ENCODE measurements at places on chromosomes 7 and 10.
A peak's percentile ranks its signal among the peaks of the same experiment; 100 is the strongest.

- DNase-seq = no peak
Measured at GRCh38 chr10:59373071-59373470, 10.7 kb upstream of the FAM13C start.

GRCh38 chr7:42011846-42012245 lies 225.2 kb downstream of the GLI3 start:
- DNase-seq = no peak

DNA sequence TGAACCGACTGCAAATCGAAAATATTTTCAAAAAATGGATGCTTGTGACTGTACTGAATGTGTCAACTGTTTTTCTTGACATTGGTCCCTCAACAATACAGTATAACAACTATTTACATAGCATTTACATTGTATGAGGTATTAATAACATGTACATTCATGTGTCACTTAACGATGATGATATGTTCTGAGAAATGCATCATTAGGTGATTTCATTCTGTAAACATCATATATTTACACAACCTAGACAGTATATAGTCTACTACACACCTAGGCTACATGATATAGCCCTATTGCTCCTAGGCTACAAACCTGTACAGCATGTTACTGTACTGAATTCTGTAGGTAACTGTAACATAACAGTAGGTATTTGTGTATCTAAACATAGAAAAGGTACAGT lies 39.7 kb downstream of the SIRT1 start:
- no peak for DNase-seq

DNA sequence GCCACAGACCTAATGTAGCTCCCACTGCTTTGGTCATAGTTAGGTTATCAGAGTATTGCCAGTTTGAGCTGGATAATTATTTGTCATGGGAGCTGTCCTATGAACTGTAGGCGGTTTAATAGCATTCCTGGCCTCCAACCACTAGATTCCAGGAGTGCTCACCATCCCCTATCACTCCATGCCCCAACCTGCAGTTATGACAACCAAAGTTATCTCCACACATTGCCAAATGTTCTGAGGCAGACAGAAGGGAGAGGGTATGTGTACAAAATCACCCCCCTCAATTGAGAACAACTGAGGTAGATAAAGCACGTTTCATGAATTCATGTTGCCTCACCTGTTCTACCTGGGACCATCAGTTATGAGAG lies 119.0 kb upstream of the CACUL1 start:
- DNase-seq = no peak

- DNase-seq = no peak
Measured at GRCh38 chr7:14902589-14903067, at the start of gene DGKB. Gene DGKB, minus strand, starts transcription at chr7:14902751.

- DNase-seq = no peak
Measured at GRCh38 chr7:116593359-116594075, 68.7 kb downstream of the CAV1 start.

GRCh38 chr7:3591944-3592343 lies 290.9 kb downstream of the SDK1 start:
- DNase-seq = no peak

GRCh38 chr10:118047157-118047719 lies 497 bp upstream of the RAB11FIP2 start:
- no peak for DNase-seq

DNA sequence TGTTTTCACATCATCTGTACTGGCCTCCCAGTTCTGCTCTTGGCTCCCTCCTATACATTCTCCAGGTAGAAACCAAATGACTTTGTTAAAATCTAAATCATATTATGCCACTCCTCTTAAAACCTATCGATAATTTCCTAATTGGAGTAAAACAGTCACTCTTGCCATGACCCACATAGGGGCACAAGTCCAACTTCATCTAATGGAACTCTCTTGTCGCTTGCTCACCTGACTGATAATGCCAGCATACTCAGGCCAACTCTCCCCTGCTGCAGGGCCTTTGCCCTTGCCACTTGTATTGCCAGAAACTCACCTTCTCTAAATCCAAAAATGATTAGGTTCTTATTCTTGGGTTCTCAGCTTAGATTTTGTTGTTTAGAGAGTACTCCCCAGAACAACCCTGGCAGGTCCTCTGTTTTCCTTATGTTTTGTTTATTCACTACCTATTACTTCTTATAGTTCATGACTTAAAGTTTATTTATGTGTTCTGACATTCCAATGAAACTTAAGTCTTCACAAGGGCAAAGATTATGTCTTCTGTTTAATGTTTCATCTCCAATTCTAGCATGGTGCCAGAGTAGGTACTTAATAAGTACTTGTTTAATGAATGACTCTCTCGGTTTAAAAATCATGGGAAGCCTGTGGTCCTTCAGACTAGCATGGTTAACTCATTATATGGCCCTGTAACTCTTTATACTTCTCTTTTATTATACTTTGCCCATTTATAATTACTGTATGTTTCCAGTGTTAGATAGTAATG lies 345.9 kb upstream of the SMIM30 start:
- no peak for DNase-seq

DNA sequence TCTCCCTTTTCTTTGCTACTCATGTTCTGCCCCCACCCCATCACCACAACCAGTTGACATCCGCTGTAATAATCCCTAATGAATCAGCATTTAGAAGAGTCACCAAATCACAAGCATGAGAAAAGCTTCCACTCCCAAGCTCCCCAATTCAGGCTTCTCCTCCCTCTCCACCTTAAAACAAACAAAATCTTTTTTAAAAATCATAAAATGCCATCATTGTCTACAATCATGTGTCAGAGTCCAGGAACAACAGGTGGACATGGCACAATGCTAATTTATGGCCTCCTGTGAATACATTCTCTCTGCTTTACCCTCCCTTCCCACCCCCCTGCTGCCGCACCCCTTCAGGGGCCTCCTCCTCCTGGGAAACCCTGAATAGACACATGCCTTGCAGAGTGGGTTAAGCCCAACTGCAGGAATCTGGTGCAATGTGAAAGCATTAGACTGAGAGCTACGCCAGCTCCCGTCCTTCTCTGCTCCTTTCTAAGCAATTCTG lies 3.7 kb downstream of the LRRC4 start:
- DNase-seq = no peak

DNA sequence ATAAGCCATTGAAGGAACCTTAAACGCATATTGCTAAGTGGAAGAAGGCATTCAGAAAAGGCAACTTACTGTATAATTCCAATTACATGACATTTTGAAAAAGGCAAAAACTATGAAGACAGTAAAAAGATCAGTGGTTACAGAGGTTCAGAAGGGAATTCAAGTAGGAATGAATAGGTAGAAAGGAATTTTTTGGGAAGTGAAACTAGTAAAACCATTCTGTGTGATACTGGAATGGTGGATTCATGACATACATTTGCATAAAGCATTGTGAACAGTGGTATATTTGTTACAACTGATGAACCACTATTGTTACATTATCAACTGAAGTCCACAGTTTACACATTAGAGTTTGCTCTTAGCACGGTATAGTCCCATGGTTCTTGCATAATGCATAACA lies 114.2 kb upstream of the GPR22 start:
- DNase-seq = no peak

- DNase-seq = no peak
Measured at GRCh38 chr10:4649886-4650508, 176.0 kb upstream of the AKR1E2 start.

DNA sequence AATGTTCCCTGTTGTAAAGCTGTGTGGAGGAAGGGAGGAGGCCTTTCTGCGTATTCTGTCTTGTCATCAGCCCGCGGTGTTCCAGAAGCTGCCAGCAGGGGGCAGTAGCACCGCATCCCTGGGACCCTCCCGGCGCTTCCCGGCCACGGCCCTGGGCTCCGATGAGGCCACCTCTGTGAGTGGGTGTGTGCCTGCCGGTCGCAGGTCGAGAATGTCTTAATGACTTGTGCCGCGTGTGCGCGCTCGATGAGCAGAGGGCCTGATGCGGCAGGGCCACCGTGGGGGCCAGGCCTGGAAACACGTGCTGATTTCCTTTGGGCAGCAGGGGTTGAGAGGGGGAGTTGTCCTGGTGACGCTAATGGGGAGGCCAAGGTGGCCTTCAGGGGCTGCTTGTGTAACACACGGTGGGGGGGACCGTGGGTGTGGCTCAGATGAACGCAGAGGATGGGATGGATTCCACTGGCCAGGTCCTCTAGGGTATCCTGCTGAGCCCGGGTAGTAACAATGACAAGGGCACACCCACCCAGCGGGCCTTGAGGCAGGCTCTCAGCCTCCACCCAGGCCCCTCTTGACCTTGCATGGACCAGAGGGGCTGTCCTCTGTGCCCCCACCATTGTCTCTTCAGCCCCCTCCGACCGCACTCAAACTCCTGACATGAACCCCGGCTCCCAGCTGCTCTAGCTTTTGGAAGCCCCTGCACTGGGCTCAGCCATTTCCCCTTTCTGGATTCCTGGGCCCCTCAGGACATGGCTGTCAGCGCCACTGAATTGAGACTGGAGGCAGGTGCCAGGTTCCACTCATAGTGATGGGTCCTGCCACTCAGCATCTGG lies 135.9 kb upstream of the PODXL start:
- no peak for DNase-seq

- peak; percentile 90 for DNase-seq
Measured at GRCh38 chr10:110212119-110213006, 5.0 kb downstream of the MXI1 start.

- no peak for DNase-seq
Measured at GRCh38 chr7:159141660-159142059, 3.0 kb downstream of the VIPR2 start.

DNA sequence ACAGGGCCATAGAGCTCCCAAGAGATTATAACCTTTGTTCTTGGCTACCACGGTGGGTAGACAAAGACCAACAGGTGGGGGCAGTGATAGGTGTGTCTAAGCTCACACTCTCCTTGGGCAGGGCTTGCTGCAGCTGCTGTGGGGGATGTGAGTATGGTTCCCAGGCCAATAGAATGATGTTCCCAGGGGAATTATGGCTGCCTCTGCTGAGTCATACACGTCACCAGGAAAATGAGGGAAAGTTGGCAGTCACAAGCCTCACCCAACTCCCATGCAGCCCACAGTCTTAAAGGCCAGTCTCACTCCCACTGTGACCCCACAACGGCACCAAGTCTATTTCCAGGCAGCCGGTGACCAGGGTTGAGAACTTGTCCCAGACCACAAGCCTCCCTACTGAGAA lies 453.4 kb upstream of the PODXL start:
- DNase-seq = no peak

GRCh38 chr7:23863209-23863787 lies 153.3 kb downstream of the STK31 start:
- DNase-seq = no peak

DNA sequence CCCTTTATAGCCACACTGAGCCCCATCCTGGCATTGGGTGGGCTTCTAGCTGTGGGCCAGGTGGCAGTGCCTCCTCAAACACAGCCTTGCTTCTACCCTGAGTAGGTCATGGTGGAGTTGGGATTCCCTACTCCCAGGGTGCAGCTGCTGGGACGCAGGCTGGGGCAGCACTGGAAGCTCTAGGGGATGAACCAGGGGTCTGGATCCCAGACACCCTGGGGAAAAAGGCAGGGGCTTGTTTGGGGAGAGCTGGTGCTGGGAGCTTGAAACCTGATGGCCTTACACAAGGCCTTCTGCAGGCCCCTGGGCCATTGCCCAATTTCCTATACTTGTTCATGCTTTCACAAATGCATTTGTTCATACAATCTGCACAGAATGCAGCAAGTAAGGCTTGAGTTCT lies 103.7 kb upstream of the CTBP2 start:
- no peak for DNase-seq

DNA sequence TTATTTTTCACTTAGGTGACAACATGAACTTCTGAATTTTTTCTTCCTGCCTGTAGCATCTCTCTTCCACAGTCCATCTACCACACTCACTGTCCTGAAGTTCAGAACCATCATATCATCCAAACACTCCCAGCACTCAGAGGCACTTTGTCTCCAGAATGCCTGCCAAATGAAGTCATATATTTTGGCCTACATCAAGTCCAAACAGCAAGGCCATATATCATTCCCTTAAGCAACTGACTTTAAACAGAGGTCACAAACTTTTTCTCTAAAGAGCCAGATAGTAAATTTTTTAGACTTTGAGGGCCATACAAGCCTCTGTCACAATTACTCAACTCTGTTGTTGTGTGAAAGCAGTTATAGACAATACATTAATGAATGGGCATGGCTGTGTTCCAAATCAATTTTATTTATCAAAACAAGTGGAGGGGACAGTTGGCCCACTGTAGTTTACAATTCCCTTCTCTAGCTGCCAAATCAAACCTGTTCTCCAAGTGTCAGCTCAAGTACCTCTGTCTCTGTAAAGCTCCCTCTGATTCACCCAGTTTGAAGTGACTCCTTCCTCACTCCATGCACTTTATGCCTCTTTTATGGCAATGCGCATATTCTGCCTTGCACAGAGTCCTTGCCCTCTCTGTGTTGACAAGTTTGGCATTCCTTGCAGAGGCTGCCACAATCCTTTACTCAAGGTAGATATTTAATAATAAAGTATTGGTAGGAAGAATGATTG lies 305.7 kb downstream of the FZD1 start:
- no peak for DNase-seq

DNA sequence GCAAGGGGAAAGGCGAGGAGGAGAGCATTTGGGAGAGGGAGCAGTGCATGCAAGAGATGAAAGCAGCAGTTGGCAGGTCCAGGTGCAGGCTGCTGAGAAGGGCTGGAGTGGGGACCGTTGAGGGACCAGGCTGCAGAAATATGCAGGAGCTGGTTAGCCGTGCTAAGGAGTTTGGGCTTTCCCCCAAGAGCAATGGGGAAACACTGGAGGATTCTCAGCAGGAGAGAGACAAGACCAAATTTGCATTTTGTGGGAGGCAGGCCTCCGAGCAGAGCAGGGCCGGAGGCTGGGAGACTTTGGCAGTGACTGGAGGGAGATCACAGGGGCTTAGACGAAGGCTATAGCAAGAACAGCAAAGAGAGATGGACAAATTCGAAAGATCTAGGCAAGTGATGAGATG lies 11.8 kb downstream of the BTBD16 start:
- DNase-seq = no peak

- DNase-seq = no peak
Measured at GRCh38 chr7:1882451-1882850, 212.4 kb downstream of the ELFN1 start.

- no peak for DNase-seq
Measured at GRCh38 chr7:70512761-70513160, 619.2 kb upstream of the GALNT17 start.

GRCh38 chr10:103416436-103417147 lies 20.2 kb downstream of the PDCD11 start:
- DNase-seq = peak; percentile 46

GRCh38 chr10:124574456-124575070 lies 112.9 kb downstream of the LHPP start:
- DNase-seq = no peak

GRCh38 chr7:153158149-153158548 lies 398.6 kb downstream of the ACTR3B start:
- no peak for DNase-seq
